ENCODE measurements at places on chromosomes 2 and 18. TPM values are rescaled to one million over a fixed set of nuclear protein-coding genes. Genes with fewer than 3 reads are reported as not detected.

DNA sequence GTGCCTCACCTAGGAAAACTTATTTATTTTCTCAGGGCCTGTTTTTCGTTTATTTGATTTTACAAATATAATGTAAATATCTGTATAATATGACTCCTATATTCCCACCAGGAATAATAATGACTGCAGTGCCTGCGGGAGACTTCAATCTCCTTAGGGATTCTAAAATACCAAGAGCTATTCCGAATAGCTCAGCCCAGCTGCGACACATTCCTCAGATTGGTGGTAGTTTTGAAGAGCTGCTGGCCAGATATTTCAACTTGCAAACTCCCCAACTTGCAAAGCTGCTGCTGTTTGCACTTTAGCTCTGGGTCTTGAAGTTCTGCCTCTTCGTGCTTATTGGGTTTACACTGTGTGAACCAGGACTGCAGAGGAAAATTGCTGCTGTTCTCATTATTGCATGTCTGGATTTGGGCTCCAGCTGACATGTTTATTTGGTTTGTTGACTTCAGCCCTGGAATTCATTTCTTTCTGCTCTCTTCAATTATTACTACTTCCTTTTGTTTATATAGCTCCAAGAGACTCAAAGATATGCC lies 480.2 kb upstream of the CHST9 start:
- H3K27me3 ChIP-seq: no peaks in the 10 kb centered on the region
- no peaks in the 10 kb centered on the region for H3K4me1 ChIP-seq
- H3K36me3 ChIP-seq: no peaks in the 10 kb centered on the region
- no peak overlapping the region for H3K27ac ChIP-seq
- DNase-seq: no peak

GRCh38 chr2:202510911-202511310 lies 123.9 kb upstream of the FAM117B start:
- H3K4me1 ChIP-seq: no peaks in the 10 kb centered on the region
- no peaks in the 10 kb centered on the region for H3K27me3 ChIP-seq
- no peak overlapping the region for H3K27ac ChIP-seq
- DNase-seq: no peak
- no peaks in the 10 kb centered on the region for H3K36me3 ChIP-seq

- peaks cover 58% of the 10 kb centered on the region for H3K4me1 ChIP-seq
- H3K36me3 ChIP-seq: no peaks in the 10 kb centered on the region
- no peak for DNase-seq
- H3K27ac ChIP-seq: no peak overlapping the region
- H3K27me3 ChIP-seq: no peaks in the 10 kb centered on the region
These were observed 135.6 kb downstream of the RBMS1 start for GRCh38 chr2:160358046-160358445.

- H3K36me3 ChIP-seq: no peaks in the 10 kb centered on the region
- no peak overlapping the region for H3K27ac ChIP-seq
- H3K27me3 ChIP-seq: no peaks in the 10 kb centered on the region
- no peak overlapping the region for H3K4me3 ChIP-seq
- peak; percentile 57 for DNase-seq
These were observed 1.5 kb downstream of the PROM2 start for GRCh38 chr2:95275601-95276243.

DNA sequence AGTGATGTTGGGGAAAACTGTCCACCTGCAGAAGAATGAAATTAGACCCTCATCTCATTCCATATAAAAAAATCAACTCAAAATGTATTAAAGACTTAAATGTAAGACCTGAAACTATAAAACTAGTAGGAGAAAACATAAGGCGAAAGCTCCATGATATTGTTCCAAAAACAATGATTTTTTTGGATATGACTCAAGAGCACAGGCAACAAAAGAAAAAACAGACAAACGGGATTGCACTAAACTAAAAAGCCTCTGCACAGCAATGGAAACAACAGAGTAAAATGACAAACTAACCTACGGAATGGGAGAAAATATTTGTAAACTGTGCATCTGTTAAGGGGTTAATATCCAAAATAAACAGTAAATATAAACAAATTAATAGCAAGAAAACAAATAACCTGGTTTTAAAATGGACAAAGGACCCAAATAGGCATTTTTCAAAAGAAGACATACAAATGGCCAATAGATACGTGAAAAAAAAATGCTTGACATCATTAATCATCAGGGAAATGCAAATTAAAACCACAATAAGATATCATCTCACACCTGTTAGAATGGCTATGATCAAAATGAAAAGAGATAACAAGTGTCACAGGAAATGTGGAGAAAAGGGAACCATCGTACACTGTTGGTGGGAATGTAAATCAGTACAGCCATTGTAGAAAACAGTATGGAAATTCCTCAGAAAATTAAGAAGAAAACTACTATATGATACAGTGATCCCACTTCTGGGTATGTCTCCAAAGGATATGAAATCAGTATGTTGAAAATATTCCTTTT lies 26.6 kb downstream of the LRRFIP1 start:
- no peak overlapping the region for H3K4me3 ChIP-seq
- H3K27ac ChIP-seq: no peak overlapping the region
- no peaks in the 10 kb centered on the region for H3K36me3 ChIP-seq
- H3K4me1 ChIP-seq: no peaks in the 10 kb centered on the region

DNA sequence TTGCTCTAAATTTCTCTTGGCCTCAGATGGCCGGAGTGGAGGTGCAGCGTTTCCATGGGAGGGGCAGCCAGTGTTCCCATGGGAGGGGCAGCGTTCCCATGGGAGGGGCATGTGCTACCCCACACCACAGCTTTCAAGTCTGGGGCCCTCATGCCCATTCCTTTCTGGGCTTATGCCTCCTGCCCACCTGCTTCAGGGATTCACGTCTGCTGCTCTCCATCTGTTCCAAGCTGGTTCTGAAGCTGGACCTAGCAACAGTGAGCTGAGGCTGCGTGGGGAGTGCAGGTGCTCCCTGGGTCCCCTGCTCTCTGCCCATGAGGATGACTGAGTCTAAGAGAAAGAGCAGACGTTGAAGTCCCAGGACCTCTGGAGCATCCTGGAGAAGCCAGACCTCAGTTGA lies 243.1 kb upstream of the PXDN start:
- no peaks in the 10 kb centered on the region for H3K27me3 ChIP-seq
- DNase-seq: no peak
- H3K4me1 ChIP-seq: no peaks in the 10 kb centered on the region
- no peaks in the 10 kb centered on the region for H3K36me3 ChIP-seq

DNA sequence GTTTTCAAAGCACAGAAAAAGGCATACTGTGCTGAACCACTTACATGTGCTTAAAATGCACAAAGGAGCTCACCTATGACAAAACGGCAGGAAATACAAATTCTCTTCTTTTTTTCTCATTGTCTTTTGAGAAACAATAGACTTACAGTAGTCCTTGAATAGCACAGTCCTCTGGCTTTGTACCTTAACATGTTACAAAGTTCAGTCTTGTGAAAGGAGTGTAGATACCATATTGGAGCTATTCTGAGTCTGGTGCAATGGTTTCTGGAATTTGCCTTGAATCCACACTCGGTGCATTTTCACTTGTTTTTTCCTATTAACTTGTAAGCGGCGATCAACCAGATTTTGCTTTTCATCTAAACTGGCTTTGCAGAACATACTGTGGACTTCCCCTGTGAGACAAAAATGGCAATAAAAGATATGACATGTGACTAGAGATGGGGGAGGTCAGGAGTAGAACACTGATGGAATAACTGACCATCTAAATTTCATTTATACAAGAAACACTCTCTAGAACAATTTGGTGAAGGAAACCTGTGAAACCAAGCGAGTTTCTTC lies 109.7 kb downstream of the METTL8 start:
- no peak overlapping the region for H3K27ac ChIP-seq
- H3K4me3 ChIP-seq: no peak overlapping the region
- no peaks in the 10 kb centered on the region for H3K4me1 ChIP-seq
- DNase-seq: no peak
- no peaks in the 10 kb centered on the region for H3K27me3 ChIP-seq

DNA sequence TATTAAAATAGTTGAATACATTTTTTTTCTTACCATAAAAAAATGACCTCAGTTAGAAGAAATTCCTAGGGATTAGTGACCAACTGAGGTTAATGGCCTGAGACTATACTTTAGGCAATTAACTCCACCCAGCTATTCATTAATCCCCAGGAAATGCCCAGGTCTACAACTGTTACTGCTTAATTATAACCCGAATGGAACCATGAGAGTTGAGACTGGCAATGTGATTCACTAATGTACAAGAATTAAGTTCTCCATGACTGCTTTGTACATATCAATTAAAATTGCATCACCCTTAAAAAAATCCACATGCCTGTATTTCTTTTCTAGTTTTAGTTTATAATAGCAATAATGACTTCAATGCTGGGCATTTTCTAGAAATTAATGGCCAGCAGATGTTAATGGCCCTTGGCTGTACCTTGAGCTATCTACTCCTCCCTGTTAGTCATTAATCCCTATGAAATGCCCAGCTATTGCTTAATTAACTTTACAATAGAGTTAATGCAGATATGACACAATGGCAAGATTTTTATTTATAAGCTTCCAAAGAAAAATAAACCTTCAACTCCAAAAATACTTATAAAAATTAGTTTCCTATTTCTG lies 44.1 kb downstream of the ERBB4 start:
- no peaks in the 10 kb centered on the region for H3K27me3 ChIP-seq
- no peaks in the 10 kb centered on the region for H3K4me1 ChIP-seq
- no peak overlapping the region for H3K27ac ChIP-seq
- H3K36me3 ChIP-seq: no peaks in the 10 kb centered on the region

GRCh38 chr2:85156153-85156552 lies 23.0 kb downstream of the TCF7L1 start:
- H3K27ac ChIP-seq: no peak overlapping the region
- H3K27me3 ChIP-seq: no peaks in the 10 kb centered on the region
- H3K4me3 ChIP-seq: no peak overlapping the region
- no peaks in the 10 kb centered on the region for H3K4me1 ChIP-seq
- DNase-seq: no peak
- no peaks in the 10 kb centered on the region for H3K36me3 ChIP-seq

GRCh38 chr2:230972046-230972445 lies 23.9 kb upstream of the SPATA3 start:
- H3K27ac ChIP-seq: no peak overlapping the region
- H3K36me3 ChIP-seq: no peaks in the 10 kb centered on the region
- H3K4me1 ChIP-seq: no peaks in the 10 kb centered on the region
- no peak overlapping the region for H3K4me3 ChIP-seq
- DNase-seq: peak; percentile 3

- H3K36me3 ChIP-seq: no peaks in the 10 kb centered on the region
- no peak for DNase-seq
- H3K27me3 ChIP-seq: no peaks in the 10 kb centered on the region
- no peak overlapping the region for H3K27ac ChIP-seq
- no peaks in the 10 kb centered on the region for H3K4me1 ChIP-seq
These were observed 50.8 kb upstream of the UGP2 start for GRCh38 chr2:63790906-63791305.

- no peak overlapping the region for H3K27ac ChIP-seq
- no peaks in the 10 kb centered on the region for H3K27me3 ChIP-seq
- H3K4me1 ChIP-seq: no peaks in the 10 kb centered on the region
- no peaks in the 10 kb centered on the region for H3K36me3 ChIP-seq
These were observed 70.5 kb downstream of the ID2 start for GRCh38 chr2:8752385-8752784.

DNA sequence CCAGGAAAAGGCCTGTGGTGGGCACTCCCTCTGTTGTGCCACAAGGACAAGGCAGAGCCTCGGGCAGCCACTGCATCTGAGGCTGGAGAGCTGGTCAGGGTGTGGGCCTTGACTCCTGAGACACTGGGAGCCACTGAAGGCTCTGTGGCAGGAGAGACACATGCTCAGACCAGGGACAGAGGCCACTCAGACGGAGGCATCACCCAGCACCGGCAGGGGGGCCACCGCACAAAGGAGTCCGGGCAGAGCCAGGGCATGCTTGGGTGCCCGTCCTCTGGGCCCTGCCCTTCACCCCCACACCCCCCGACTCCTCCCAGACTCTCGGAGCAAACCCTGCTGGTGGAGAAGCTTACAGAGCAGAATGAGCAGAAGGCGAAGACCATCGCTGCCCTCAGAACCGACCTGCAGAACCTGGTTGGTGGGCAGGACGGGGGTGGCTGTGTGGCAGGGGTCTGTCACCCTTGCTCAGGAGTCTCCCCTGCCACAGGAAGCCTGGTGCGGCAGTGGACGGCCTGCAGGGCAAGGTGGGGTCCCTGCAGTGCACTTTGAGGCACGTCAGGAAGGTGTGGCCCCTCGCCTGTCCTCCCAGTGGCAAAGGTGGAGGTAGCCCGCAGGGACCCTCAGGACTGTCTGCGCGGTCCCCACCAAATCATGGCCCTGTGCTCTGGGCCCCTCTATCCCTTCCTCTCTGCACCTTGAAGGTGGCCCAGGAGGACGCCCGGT lies 26.0 kb downstream of the CROCC2 start:
- no peaks in the 10 kb centered on the region for H3K27me3 ChIP-seq
- H3K36me3 ChIP-seq: no peaks in the 10 kb centered on the region
- DNase-seq: peak; percentile 54
- H3K27ac ChIP-seq: no peak overlapping the region

DNA sequence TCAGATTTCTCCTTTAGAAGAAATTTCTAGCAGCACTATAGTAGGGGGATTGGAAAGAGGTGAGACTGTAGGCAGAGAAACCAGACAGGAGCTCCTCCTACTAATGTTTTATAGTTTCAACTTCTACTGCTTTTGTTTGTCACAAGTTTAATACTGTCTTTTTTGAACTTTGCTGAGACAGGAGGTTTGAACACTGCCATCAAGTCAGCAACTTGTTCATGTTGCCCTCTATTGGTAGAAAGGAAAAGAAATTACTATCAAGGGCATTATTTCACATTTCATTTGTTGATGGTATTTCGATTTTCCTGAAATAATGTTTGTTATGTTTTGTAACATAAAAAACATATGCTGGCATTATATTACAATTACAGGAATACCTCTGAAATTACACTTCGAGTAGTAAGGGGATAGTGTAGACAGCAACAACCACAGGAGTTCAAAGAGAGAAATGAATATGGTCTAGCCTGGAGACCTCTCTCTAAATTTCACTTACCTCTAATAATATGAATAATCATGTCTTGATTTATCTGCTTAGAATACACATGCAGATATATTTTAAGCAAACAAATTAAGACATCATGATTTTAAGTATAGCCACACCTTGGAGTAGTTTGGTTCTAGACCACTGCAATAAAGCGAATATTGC lies 12.4 kb upstream of the CCDC88A start:
- no peaks in the 10 kb centered on the region for H3K27me3 ChIP-seq
- no peak overlapping the region for H3K4me3 ChIP-seq
- H3K36me3 ChIP-seq: no peaks in the 10 kb centered on the region
- H3K4me1 ChIP-seq: no peaks in the 10 kb centered on the region
- H3K27ac ChIP-seq: no peak overlapping the region

Gene NDUFV2
- 339 TPM for polyA plus RNA-seq

Gene CDK15
- polyA plus RNA-seq: 0.60 TPM

Gene HOXD1
- 3.6 TPM for polyA plus RNA-seq

Gene NTSR2
- not detected for polyA plus RNA-seq

Gene RFTN2
- 1.3 TPM for polyA plus RNA-seq

Gene TNS1
- polyA plus RNA-seq: 13.8 TPM

Gene SP140L
- 6.5 TPM for polyA plus RNA-seq

Measured in sigmoid colon (tissue), 7 donors.